ENCODE measurements at places on chromosomes 4 and X. TPM values are rescaled to one million over a fixed set of nuclear protein-coding genes. Genes with fewer than 3 reads are reported as not detected.

Gene MAOA
- total RNA-seq, result 93.6 TPM

DNA sequence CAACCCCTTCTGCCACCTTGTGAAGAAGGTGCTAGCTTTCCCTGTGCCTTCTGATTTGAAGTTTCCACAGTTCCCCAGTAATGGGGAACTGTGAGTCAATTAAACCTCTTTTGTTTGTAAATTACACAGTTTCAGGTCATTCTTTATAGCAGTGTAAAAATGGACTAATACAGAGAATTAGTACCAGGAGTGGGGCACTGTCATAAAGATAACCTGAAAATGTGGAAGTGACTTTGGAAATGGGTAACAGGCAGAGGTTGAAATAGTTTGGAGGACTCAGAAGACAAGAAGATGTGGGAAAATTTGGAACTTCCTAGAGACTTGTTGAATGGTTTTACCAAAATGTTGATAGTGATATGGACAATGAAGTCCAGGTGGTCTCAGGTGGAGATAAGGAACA, 131.0 kb upstream of the HAND2 start:
- no peak overlapping the region for H3K27ac ChIP-seq
- H3K27me3 ChIP-seq, result no peaks in the 10 kb centered on the region
- no peak overlapping the region for H3K4me3 ChIP-seq
- H3K36me3 ChIP-seq, result no peaks in the 10 kb centered on the region

- H3K4me3 ChIP-seq, result no peak overlapping the region
- H3K27me3 ChIP-seq, result no peaks in the 10 kb centered on the region
- no peaks in the 10 kb centered on the region for H3K36me3 ChIP-seq
- no peaks in the 10 kb centered on the region for H3K4me1 ChIP-seq
- DNase-seq, result no peak
Observed at GRCh38 chrX:42273387-42273786, 350.0 kb upstream of the CASK start.

GRCh38 chr4:845233-845835, 19.4 kb upstream of the CPLX1 start:
- H3K36me3 ChIP-seq, result peaks cover 14% of the 10 kb centered on the region
- H3K4me3 ChIP-seq, result no peak overlapping the region
- no peaks in the 10 kb centered on the region for H3K4me1 ChIP-seq
- no peak overlapping the region for H3K27ac ChIP-seq
- H3K27me3 ChIP-seq, result no peaks in the 10 kb centered on the region

GRCh38 chrX:18620349-18620748, 51.6 kb downstream of the RS1 start:
- no peaks in the 10 kb centered on the region for H3K4me1 ChIP-seq
- no peak overlapping the region for H3K27ac ChIP-seq
- no peaks in the 10 kb centered on the region for H3K36me3 ChIP-seq
- no peak for DNase-seq
- no peak overlapping the region for H3K4me3 ChIP-seq

GRCh38 chr4:72473434-72473900, 95.6 kb downstream of the ADAMTS3 start:
- no peaks in the 10 kb centered on the region for H3K4me1 ChIP-seq
- no peaks in the 10 kb centered on the region for H3K36me3 ChIP-seq
- no peaks in the 10 kb centered on the region for H3K27me3 ChIP-seq
- DNase-seq, result no peak
- no peak overlapping the region for H3K27ac ChIP-seq
- H3K4me3 ChIP-seq, result no peak overlapping the region

Measured in ascending aorta (tissue), 2 donors.